NT2/D1 (cell line): ENCODE measurements at places on chromosomes 2 and 18.

DNA sequence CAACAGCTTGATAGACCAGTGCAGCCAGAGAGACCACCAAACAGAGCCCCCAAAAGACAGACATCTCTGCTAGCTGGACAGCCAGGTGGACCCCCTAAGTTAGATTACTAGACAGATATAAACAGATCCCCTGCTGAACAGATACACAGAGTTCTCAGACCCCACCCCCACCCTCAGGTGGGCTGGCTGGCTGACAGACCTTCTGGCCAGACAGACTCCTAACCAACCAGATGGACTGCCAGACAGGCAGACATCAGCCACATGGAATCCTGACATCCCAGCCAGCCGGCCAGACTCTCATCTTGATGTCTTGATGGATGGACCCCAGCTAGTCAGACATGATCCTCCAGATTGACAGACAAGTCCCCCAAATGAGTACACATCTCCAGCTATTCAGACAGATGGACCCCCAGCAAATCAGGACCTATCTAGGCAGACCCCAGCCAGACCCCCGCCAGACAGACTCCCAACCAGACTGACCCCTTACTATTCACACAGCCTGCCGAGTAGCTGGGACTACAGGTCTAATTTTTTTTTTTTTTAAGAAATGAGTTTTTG lies 18.0 kb downstream of the PTPN18 start:
- no peak for DNase-seq

- DNase-seq: no peak
Observed at GRCh38 chr2:232329716-232330067, 48.9 kb upstream of the ALPP start.

DNA sequence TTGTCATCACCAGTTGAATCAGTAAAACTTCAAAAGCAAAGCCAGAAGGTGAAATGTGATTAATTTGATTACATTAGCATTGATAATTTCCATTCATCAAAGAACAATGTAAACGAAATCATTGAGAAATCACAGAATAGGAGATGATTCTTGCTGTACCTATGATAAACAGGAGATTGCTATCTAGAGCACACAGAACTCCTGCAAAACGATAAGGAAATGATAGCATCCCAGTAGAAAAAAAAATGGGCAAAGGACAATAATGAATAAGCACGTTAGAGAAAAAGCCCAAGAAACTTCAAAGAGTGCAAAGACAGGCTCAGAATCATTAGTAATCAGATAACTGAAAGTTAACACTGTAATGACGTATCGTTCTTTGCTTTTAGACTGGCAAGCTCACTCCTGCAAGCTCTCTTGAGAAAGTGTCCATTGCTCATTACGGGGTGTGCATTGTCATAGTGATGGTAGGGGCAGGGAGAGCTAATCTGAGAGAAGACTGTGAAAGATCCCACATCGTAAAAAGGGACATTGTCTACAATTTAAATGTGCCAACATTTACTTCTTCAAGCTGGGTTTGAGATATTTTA lies 143.6 kb downstream of the SPP2 start:
- DNase-seq: no peak

GRCh38 chr18:32157580-32157979 lies 32.3 kb upstream of the MEP1B start:
- DNase-seq: no peak

GRCh38 chr2:240733803-240734495 lies 42.3 kb downstream of the AQP12A start:
- no peak for DNase-seq

GRCh38 chr18:39487932-39488331 lies 1922.3 kb upstream of the CELF4 start:
- DNase-seq: no peak

- DNase-seq: no peak
Observed at GRCh38 chr2:85929096-85930050, 40.6 kb upstream of the ST3GAL5 start.

GRCh38 chr2:82879803-82880202 lies 1579.3 kb downstream of the SUCLG1 start:
- no peak for DNase-seq

DNA sequence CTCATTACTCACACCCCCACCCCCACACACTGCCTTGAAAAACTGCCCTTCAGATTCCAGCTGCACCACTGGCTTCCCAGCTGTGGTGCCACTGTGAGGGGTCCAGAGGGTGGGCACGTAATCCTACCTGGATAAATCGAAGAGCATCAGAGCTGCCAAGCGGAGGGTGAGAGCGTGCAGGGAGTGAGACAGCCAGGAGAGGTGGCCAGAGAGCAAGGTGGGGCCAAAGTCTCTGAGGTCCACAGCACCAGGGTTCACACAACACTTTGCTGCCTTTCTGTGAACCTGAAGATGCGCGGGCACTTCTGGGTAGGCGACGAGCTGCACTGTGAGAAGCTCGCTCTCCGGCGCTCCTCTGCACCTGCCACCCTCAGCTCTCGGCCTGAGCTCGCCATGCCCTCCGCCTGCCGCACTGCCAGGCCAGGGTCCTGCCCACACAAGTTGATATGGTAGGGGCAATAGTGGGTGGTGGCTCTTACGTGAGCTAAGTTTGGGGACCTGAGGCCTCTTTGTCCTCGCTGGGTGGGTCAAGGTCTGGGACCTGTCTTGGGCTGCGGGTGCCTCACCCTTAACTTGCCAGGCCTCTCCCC lies 83.9 kb downstream of the MARCO start:
- DNase-seq: no peak

- DNase-seq: no peak
Observed at GRCh38 chr2:231640241-231640640, 47.6 kb downstream of the TEX44 start.

GRCh38 chr2:186426153-186427016 lies 59.7 kb upstream of the ZC3H15 start:
- DNase-seq: no peak

- DNase-seq: no peak
Observed at GRCh38 chr2:74619651-74620297, 28.4 kb downstream of the M1AP start.

DNA sequence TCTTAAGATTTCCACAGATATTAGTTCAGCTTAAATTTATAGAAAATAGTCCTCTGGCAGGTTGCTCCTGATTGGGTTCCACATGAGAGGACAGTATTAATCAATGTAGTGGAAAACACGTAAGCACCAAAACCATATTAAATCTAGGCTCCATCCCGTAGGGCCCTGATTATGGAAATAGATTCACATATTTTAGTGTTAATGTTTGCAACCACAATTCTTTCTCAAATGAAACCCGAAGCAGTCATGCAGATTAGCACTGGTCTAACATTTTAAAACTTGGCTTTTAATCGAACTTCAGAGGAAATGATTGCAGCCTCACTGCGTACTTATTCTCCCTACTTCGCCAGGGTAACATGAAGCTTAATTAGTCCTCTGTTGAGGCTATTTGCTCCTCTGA lies 60.9 kb downstream of the METTL4 start:
- DNase-seq: no peak

GRCh38 chr2:224893848-224894247 lies 148.4 kb downstream of the DOCK10 start:
- no peak for DNase-seq

DNA sequence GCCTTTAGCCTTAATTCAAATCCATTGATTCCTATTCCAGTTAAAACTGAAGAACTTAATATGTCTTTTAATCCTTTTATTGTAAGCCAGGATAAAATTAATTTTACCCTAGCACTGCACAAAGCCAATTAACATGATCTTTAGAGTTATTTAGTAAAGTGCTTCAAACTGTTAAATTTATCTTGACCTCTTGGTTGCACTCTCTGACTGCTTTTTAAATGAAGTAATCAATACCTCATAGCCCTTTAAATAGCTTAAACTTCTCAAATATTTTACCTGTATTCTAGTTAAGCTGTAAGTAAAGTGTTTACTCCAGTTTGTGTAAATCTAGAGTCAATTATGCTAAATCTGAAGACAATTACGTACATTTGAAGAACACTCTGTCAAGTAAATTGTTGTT lies 221.0 kb downstream of the WDR7 start:
- DNase-seq: no peak
